CD8-positive, alpha-beta T cell (primary cell): ENCODE measurements at places on chromosomes 6 and 20.

GRCh38 chr20:63829945-63830835 lies 874 bp downstream of the ZBTB46 start:
- no peak for DNase-seq

GRCh38 chr6:41546866-41547798 lies 951 bp downstream of the FOXP4 start:
- no peak for DNase-seq

- DNase-seq: no peak
Observed at GRCh38 chr20:41126719-41127118, 10.6 kb upstream of the PLCG1 start.

GRCh38 chr6:46265373-46265772 lies 94.6 kb upstream of the ENPP5 start:
- no peak for DNase-seq

- DNase-seq: no peak
Observed at GRCh38 chr6:7169296-7169721, 61.5 kb downstream of the RREB1 start.

GRCh38 chr6:89368107-89368506 lies 15.6 kb upstream of the UBE2J1 start:
- DNase-seq: peak; percentile 75

DNA sequence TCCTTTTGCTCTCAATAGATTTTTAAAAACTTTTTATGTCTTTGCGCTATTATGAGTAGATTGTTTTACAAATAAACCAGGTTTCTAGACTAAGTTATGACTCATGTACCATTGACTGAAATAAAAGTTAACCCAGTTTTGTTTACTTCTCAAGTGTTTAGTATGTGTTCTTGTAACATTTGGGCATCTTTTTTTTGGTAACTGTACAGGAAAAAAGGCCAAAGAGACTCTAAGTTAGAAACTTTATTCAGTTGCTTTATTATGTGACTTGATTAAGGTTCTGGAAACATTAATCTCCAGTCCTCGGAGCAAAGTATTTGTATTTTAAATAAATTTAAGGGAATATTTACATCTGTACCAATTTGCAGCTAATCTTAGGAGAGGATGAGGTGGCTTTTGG lies 2.9 kb downstream of the NKAIN2 start:
- DNase-seq: no peak

DNA sequence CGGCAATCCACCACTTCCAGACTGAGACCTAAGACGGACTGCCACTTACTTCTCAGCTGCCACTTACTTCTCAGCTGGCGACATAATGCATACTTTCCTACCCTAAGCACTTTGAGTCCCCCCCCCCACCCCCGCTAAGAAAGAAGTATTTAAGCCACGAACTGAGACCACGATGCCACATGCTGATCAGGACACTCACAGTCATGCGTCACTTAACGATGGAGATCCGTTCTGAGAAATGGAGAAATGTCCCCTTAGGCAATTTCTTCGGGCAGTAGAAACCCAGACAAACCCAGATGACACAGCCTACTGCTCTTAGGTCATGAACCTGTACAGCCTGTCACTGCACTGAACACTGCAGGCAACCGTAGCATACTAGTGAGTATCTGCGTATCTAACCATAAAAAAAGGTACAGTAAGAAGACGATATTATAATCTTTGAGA lies 690 bp downstream of the IFNGR1 start:
- peak; percentile 70 for DNase-seq

- no peak for DNase-seq
Observed at GRCh38 chr20:62689861-62690260, 18.8 kb upstream of the NTSR1 start.

DNA sequence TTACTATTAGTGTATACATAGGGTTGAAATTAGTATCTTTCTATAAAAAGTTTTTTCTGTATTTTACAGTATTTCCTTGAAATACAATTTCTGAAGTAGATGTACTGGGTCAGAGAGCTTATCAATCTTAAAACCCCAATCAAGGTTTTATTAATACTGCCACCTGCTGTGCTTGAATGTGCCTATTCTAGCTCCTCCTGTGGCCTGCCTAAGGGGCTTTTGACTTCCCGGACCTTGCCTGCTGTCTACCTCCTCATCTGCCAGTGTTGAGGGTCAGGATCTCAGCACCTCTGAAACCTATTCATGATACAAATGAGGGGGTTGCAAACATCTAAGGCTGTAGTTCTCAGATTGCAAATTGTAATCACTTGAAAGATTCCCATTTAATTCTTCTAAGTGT lies 9.2 kb downstream of the PACRG start:
- DNase-seq: no peak

GRCh38 chr6:136370988-136371728 lies 81.5 kb upstream of the BCLAF1 start:
- no peak for DNase-seq

GRCh38 chr6:45676380-45676779 lies 298.6 kb upstream of the SUPT3H start:
- no peak for DNase-seq

- DNase-seq: no peak
Observed at GRCh38 chr6:38306931-38307330, 332.8 kb downstream of the BTBD9 start.

DNA sequence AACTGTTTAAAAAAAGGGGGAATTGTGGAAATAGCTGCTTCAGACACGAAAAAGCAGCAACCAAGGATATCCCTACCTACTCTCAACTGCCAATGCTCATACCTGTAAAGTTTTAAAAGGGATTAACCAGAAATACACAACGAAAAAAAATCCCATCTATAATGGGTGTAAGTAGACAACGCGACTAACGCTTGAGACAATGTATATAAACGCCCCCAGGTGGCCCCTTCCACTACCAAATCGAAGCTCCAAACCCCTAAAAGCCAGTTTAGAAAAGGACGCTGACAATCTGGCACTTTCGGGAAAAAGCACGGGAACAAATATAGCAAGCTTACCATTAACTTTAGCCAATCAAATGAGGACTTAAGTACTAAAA lies 94.5 kb upstream of the BTN3A2 start:
- DNase-seq: no peak

DNA sequence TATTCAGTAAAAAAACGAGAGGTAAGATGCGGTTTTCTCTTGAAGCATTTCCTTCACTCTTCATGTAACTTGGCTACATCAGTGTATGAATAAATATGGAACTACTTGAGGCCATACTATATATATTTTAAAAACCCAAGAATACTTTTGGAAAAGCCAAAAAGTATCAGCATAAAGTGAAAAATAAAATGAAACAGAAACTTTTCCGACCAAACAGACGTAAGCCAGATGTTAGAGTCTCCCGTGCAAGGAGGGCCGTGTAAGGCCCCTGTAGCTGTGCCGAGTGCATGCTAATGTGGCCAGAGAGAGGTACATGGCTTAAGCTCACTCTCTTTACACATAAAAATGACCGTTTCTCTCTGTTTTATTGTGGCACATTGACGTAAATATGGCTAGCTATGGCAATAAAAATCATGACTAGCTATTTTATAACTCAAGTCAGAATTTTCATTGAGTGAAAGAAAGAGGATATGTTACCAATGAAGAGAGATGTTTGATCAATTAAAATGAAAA lies 140.1 kb upstream of the GMDS start:
- no peak for DNase-seq
